Right lobe of liver (tissue), 6 donors: ENCODE measurements at places on chromosomes 6 and 20.

GRCh38 chr6:122143813-122144601 lies 255.4 kb upstream of the HSF2 start:
- no peak for DNase-seq

- DNase-seq, result no peak
These were observed 52.9 kb downstream of the EPHA7 start for GRCh38 chr6:93366506-93366905.

DNA sequence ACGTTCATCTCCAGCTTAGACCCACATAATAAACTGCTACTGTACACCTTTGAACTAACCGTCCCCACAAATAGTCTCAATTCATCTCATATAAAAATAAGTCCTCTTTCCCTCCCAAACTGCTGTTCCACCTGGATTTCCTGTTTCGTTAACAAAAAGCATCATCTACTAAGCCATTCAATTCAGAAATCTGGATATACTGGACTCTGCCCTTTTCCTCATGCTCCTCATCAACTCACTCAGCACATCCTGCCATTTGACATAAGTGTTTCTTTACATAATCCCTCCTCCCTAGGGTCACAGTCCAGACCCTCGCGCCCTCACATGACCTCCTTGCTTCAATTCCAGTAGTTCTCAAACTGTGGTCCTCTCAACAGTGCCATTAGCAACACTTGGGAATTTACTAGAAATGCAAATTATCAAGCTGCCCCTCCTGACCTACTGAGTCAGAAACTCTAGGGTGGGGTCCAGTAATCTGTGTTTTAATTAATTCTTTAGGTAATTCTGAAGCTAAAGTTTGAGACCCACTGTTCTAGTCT lies 4.5 kb downstream of the MKKS start:
- peak; percentile 46 for DNase-seq

GRCh38 chr20:58014628-58015315 lies 213.7 kb downstream of the ANKRD60 start:
- DNase-seq, result peak; percentile 16

GRCh38 chr20:17645546-17646208 lies 36.4 kb downstream of the RRBP1 start:
- no peak for DNase-seq
